Globus pallidus (tissue), 1 donor: ENCODE measurements at places on chromosomes 3 and 15.
A peak's percentile ranks its signal among the peaks of the same experiment; 100 is the strongest.

- no peak for DNase-seq
Observed at GRCh38 chr3:16011376-16011775, 163.1 kb upstream of the GALNT15 start.

- DNase-seq, result no peak
Observed at GRCh38 chr3:4943549-4943948, 35.7 kb upstream of the BHLHE40 start.

DNA sequence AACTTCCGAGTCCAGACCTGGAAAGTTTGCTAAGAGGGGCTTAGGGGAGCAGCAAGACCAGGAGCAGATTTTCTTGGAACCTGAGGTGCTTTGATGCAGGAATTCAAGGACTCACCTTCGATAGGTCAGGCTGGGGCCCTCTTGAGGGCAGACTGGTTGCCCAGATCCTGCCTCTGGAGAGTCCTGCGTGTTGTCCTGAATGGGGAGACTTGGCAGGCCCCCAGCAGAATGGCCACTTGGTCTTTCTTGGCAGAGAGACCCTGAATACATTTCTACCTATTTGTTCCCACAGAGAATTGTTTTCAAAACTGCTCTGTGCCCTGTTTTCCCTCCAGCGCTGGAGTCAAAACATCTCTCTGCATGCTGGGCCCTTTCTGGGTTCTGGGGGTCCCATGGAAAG lies 4.2 kb downstream of the KLF13 start:
- DNase-seq, result no peak

- DNase-seq, result no peak
Observed at GRCh38 chr3:70583682-70584081, 271.2 kb upstream of the MDFIC2 start.

DNA sequence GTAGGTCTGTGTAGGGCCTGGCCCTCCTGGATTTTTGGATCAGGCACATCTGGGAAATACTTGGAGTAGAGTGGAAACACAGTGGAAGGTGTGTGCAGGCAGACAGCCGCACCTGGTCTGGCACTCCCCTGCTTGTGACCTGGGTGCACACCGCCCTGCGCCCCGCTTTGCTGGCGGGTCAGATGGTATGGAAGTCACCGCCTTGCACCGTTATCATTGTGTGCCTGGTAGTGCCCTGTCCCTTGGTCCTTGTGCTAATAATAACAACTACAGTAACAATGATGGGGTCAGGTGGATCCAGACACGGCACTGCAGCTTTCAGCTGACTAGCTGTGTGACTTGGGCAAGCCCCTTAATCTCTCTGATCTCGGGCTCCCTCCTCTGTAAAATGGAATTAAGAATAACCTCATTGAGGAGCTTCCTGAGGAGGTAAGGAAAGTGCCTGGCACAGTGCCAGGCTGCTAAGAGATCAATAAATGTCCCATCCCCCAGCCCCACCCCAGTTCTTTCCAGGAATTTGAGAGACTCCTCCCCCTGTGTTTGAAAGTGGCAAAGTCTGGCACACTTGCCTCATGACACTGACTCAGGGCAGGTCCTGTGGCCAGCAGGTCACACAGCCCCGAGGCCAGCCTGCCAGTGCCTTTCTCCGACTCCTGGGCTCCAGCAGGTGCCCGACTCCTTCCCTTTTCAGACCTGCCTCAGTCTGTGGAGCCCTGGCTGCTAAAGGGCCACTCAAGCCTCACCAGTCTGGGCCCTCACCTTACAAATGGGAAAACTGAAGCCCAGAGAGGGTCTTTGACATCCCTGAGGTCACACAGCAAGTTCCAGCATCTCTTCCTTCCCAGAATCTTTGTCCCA lies 9.8 kb downstream of the ISG20 start:
- peak; percentile 63 for DNase-seq

- no peak for DNase-seq
Observed at GRCh38 chr3:64220161-64220914, 4.9 kb downstream of the PRICKLE2 start.

GRCh38 chr3:66500576-66501482 lies at the start of gene LRIG1:
LRIG1 (minus strand) TSS chr3:66501022; CDS start chr3:66500407, 615 bp downstream.
- DNase-seq, result peak; percentile 99

DNA sequence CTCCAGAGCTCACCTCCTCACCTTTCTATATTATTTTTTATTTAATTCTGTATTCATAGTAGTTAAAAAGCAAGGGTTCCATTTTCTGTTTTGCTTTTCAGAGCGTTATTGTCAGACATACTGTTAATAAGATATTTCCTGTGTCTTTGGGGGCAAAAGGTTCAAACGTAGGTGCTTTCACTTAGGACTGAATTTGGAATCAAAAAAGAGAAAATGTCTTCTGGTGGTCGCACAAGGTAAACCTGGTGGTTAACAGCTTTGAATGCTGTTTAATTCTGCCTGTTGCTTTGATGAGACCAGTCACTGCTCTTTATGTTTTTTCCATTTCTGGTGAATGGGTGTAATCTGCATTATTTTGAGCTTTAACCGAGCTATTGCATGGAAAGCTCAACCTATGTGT lies 212.5 kb downstream of the TCF12 start:
- DNase-seq, result no peak

GRCh38 chr3:197692641-197693040 lies 44.1 kb downstream of the RUBCN start:
- no peak for DNase-seq

DNA sequence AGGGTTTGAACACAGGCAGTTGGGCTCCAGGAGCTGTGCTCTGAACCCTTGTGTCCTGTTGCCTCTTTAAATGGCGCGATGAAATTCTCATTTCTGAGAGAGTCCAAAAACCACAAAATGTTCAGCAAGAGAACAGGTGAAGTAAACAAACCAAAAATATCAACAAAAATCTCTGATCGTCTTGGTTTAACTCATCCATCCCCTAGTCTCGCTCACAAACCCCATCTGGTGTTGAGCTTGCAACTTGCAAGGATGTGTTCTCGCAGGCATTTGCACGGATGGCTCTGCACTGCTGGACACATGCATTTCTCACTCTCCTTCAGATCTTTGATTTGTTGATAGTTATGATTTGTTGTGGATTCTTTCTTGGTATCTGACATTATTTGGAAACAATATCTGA lies 31.1 kb downstream of the FAH start:
- DNase-seq, result no peak
